ENCODE measurements at places on chromosomes 16 and 17.

- no peak for DNase-seq
Observed at GRCh38 chr16:80006241-80007215, 406.0 kb upstream of the MAF start.

DNA sequence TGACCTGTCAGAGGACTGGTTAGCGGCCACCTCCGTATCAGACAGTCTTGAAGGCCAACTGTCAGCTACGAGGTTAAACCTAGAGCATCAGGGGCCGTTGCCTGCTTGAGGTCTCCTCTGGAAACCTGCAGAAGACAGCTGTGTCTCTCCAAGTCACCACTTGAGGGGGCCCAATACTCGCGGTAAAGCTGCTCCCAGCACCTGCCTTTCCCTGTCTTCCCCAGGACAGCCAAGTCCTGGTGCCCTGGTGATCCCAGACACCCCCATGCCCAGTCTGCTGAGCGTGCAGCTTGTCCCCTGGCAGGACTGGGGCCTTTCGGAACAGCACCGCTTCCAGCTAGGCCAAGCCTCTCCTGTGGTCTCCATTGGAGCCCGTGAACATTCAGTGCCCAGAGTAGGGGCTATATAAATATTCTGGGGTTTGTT, 80.1 kb downstream of the DNAH17 start:
- peak; percentile 79 for DNase-seq

DNA sequence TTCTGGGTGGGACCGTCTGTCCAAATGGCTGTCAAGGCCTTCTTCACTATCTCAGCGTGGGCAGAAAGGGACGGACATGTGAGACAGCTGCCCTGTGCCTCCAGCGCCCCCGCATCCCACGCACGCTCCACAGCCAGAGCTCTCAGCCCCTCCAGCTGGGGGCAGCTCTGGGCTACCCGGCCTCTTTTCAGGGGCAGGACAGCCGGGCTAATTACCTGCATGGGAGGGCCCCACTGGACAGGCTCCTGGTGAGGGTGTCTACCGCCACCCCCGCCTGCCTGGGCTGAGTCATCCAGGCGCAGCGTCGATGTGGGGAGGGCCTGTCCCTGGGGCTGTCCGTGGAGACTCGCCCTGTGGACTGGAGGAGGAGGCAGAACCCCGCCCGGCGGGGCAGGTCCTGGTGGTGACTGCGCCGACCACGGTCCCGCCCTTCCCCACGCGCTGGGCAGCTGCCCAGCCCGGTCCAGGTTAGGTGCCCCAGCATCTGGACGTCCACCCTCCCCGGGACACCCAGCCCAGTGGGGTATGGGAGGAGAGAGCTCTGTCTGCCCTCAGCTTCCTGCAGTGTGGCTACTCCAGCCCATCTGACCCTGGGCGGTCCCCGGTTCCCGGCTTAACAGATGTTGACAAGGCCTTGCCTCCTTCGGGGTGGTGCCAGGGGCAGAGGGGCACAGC, 5.9 kb upstream of the METRNL start:
- no peak for DNase-seq

DNA sequence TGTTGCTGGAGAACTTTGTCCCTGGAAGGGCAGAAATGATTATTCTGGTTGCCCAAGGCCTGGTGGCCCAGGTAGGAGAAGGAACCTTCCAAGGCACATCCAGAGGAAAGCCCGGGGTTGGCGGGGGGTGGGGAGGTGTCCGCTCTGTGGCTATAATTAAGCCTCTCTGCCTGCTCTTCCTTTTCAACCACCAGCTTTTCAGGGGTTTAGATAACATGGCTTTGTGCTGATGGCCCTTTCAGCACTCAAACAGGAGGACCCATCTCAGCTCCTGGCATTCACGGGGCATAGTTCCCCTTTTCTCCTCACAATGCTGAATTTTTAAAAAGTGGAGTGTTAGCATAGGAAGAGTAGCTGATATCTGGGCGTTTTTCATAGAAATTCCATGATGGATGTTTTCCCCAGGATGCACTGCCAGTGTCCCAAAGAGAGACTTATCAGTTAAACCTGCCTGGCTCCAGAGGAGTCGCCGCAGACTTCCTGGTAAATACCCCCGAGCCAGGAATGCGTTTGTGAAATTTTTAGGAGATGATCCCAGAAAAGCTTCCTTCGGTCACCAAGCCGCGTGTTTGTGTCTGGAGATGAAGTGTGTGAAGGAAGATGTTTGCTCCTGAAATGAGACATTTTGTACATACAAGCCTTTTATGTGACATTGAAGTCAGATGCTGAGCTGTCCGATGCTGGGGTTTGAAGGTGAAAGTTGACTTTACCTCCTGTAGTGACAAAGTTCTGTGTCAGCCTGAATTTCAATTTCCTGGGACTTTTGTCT, 188.5 kb downstream of the MSI2 start:
- no peak for DNase-seq

DNA sequence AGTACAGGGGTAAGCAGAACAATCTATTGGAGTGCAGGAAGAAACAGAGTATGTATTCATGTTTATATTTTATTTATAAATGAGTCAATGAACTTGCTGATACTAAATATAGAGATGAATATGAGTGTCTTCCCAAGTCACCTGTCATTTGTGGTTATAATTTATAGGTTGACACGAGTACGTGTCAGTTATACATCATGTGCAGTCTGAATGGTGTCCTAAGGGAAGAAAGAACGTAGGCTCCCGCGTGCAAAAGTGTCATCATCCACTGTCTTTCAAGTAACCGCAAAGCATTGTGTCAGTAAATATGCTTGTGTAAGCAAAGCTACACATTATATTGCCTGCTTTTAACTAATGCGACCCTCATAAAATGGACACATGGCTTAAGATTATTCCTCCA, 786.1 kb downstream of the KCNJ2 start:
- no peak for DNase-seq

- DNase-seq: no peak
Observed at GRCh38 chr16:67291461-67291860, 12.1 kb downstream of the PLEKHG4 start.

DNA sequence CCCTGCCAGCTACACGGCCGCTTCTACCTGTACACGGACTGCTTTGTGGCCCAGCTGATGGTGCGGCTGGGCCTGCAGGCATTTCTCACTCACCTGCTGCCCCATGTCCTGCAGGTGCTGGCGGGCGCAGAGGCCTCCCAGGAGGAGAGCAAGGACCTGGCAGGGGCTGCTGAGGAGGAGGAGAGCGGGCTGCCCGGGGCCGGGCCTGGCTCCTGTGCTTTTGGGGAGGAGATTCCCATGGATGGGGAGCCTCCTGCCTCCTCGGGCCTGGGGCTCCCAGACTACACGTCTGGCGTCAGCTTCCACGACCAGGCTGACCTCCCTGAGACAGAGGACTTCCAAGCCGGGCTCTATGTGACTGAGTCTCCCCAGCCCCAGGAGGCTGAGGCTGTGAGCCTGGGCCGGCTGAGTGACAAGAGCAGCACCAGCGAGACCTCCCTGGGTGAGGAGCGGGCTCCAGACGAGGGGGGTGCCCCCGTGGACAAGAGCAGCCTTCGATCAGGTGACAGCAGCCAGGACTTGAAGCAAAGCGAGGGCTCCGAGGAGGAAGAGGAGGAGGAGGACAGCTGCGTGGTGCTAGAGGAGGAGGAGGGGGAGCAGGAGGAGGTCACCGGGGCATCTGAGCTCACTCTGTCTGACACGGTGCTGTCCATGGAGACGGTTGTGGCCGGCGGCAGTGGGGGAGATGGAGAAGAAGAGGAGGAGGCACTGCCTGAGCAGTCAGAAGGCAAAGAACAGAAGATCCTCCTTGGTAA, 3.5 kb downstream of the WDR81 start:
- DNase-seq: no peak

DNA sequence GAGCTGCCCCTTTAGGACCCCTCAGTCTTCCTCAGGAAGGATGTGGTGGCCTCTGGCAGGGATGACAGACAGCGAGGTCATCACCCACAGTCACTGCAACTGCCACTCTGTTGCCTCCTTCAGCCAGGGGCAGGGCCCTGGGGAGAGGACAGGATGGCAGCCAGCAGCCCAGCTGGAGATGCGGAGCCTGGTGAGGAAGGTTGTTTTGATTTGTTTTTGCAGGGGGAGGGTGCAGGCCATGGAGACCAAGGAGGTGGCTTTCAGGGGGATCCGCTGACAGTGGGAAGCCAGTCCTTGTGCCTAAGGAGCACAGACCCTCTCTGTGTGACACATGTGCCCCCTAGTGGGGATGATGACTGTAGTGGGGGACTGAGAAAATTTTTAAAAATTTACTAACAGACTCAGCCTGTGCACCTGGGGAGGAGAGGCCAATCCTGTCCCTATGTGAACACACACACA, 7.4 kb downstream of the PRCD start:
- peak; percentile 72 for DNase-seq

- no peak for DNase-seq
Observed at GRCh38 chr16:56577300-56577625, 12.1 kb upstream of the MT3 start.

DNA sequence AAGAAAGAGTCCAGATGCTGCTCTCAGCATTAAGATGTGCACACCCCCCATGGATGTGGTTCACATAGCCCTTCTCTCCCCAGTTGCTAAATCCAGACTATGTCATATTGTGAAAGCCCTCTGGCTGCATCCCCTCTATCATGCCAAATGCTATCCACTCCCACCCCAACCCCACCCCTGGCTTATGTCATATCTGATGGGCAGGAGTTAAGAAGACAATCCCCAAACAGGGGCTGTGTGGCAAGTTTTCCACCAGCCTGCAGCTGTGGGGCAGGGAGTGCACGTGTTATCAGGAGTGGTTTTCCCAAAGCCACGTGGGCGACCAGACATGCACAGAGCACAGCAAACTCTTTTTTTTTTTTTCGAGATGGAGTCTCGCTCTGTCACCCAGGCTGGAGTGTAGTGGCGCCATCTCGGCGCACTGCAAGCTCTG, 10.0 kb downstream of the FAM117A start:
- peak; percentile 55 for DNase-seq

DNA sequence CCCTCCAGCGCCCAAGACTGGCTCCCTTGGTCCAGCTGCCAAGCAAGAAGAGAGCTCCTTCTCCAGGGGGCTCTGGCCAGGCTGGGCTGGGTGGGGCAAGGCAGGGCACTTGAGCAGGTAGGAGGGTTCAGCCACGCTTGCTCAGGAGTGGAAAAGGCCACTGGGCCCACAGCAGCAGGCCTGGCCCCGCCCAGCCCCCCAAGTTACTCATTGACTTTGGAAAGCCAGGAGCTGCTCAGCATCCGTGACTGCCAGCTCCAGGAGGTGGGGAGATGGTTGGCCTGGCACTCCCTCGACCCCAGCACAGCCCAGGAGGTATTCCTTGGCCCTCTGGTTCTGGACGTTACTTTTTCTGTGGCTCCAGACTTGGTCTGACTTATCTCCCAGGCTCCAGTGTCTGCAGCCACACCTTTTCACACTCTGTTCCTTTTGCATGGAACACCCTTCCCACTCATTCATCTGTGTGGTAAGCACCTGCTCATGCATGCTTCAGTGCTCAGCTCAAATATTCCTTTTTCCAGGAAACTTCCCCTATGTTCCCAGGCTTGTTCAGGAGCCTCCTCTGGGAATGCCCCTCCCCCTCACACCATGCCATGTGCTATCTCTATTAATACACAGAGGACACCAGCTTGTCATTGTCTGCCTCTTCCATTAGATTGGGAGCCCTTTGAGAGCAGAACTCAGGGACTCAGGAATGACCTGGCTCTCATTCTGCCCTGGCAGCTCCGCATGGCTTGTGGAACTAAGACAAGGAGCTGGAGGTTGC, at the start of gene CDH16:
TSS of gene CDH16 (minus strand) at position 83 of the 766 bp plus-strand sequence. CDS start 820 bp downstream, outside the sequence.
- no peak for DNase-seq
